Fibroblast of the aortic adventitia (primary cell): ENCODE measurements at places on chromosomes 7 and 10.

- DNase-seq = no peak
Observed at GRCh38 chr7:96959135-96959534, 46.2 kb upstream of the DLX6 start.

DNA sequence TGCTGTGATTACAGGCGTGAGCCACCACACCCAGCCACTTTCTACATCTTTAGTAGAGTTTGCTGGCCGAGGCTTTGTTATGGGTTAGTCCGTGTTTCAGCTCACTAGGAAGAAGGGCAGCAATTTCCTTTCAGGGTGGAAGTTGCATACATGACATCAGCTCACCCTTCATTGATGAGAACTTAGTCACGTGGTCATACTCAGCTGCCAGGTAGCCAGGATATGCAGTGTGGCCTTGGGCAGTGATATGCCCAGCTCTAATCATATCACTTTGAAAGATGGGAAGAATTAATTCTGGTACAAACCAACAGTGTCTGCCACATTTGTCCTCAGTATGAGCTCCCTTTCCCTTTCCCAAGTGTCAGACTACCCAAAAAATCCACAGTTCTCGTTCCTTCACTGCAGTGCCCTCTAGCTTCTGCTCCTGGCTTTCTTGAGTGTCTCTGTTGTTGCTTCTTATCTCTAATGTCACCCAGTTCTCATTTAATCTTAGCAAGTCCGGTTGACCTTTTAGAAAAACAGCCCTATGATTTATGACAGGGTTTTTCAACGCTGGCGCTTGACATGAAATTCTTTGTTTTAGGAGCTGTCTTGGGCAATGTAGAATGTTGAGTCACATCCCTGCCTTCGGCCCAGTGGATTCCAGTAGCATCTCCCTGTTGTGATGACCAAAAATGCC is 108.7 kb upstream of the ITGB1 start:
- DNase-seq = peak; percentile 80

DNA sequence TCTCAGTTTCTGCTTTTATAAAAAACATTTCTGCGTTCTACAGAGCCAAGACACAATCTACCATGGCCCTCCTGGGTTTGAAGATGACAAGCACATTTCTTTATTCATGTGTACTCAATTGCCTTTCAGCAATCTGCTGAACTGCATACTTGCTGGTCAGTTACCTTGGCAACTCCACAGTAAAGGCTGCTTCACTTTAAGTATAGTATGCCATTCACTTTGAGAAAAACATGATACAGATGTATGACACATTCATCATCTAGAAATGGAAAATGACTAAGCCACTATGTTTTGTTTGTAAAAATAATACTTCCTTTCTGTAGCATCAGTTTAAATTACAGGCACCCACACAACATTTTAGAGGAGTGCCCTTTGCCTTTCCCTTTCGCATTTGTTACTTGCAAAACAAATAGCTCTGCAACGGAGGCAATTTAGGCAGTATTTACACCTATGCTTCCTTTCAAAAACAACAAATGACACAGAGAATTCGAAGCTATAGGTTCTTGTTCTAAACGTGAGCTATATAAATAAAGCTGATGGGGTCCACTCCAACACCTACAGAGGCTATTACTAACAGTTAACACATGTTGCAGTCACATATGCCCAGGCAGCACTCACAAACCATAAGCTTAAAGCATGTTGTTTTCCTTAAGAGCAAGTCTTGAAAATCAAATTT is 23.5 kb downstream of the SGCE start:
- peak; percentile 66 for DNase-seq

- DNase-seq = peak; percentile 30
Observed at GRCh38 chr10:122264436-122264835, 6.7 kb upstream of the BTBD16 start.

DNA sequence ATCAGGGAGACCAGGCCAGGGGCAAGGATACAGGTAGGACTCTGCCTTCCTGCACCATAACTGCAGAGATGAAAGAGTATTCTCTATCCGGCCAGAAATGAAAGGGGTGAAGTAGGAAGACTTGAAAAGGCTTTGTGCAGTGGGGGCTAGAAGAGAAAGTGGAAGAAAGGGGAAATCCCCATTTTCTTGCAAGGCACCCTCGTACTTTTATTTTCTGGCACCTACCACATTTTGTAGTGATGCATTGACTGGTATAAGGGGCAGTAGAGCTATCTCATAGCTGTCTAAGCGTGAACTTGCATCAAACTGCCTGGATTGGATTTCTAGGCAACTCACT is 752 bp upstream of the CAMK2G start:
- no peak for DNase-seq

DNA sequence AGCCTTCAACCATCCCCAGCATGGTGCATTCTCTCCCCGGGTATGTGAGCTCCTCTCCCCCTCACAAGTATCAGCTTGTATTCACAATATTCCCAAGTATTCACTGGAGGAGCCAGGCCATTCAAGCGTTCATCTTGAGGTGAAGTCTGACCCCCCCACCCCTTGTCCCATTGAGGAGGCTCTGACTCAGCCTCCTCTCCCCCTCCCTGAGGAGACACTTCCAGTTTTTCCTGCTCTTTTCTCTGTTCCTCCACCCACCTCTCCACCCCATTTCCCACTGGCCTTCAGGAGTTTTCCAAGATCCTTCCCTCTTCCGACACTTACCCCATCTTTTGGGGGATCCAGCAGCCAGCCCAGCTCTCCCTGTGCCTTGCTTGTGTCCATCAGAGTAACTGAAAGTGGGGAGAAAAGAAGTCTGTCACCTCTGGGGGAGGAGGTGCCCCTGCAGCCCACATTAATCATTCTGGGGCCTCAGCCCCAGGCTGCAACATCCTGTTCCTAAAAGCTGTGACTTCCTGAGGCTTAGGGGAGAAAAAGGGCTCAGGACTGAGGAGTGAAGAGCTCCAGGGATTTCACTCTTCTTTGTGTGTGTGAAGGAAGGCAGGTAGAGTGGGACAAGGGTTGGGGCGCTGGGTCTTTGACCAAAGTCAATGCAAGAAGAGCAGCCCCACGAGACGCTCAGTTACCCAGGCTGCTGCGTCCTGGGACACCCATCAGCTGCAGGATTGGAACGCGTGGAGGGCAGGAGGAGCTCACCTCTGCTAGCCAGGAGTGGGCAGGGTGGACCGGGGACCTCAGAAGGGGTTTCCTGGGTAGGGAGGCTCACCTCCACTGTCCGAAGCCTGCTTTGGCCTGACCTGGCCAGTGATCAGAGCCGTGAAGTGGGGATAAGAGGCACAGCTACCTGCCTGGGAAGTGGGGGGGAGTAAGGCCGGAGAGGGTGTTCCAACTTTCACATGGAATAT is 1.1 kb downstream of the EPHA1 start:
- no peak for DNase-seq

GRCh38 chr10:93337309-93337721 is 144.8 kb downstream of the MYOF start:
- DNase-seq = no peak

- no peak for DNase-seq
Observed at GRCh38 chr10:6671976-6672375, 91.9 kb upstream of the PRKCQ start.

DNA sequence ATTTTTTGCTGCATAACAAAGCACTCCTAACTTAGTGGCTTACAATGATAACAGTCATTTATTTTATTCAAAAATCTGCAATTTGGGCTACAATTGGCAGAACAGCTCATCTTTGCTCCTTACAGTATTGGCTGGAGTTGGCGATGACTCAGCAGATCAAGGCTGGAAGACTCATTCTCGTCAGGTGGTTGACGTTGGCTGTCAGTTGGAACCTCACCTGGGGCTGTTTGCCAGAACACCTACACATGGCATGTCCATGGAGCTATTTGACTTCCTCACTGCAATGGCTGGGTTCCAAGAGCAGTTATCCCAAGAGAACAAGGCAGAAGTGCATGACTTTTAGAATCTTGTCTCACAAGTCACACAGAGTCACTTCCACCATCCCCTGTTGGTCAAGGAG is 75.1 kb downstream of the NOD1 start:
- DNase-seq = no peak

DNA sequence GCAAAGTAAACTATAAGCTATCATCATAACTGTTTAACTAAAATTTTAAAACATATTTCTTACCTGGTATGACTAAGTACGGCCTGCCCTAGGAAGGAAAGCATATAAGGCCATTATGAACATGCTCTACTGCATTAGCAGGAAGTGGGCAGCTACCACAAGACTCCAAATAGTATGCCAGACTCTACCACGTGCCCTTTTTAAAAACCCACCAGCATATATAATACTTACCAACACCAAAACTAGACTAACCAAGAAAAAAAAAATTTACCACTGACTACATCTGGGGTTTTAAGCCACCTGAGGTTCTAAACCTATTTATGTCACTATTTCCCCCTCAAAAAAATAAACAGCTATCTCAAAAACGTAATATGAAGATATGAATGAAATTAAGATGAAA is 30.1 kb downstream of the NUDCD3 start:
- no peak for DNase-seq

DNA sequence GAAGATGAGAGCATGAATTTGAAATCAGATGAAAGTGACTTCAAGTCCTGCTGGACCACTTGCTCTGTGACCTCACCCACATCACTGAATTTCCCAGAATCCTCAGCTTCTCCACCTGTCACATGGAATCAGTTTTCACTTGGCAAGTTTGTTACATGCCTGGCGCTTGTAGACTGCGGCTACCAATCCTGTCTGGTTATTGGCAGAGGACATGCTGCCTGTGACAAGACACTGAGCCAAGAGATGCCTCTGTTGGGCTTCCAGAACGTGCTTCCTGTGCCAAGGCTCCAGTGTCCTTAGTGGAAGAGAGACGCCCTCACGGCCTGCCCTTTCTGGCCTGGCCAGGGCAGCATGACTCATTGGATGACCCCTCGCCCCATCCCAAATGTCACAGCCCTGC is 4.4 kb upstream of the MYL10 start:
- DNase-seq = no peak

- no peak for DNase-seq
Observed at GRCh38 chr7:9120331-9120730, 686.9 kb downstream of the NXPH1 start.

- peak; percentile 52 for DNase-seq
Observed at GRCh38 chr10:66836057-66836456, 89.8 kb upstream of the LRRTM3 start.

DNA sequence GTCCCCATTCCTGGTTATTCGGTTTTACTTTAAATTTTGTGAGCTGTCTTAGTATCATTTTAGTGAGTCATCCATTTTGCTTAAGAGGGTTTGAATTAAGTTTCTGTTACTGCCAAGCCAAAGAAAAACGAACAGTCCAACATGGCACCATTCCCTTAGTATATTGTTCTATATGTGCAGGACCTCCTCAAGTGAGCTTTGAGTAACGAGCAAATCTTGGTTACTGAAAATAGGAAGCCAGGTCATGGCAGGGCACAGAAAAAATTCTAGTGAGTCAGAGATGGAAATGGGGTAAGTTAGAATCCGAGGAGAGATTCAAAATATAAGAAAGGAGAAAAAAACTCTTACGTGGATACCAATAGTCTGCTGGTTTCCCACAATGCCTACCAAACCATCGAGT is 292.9 kb downstream of the BAMBI start:
- DNase-seq = peak; percentile 81

- DNase-seq = peak; percentile 96
Observed at GRCh38 chr7:114889646-114890285, 32.1 kb upstream of the MDFIC start.

GRCh38 chr10:44195112-44196007 is 189.5 kb downstream of the CXCL12 start:
- DNase-seq = peak; percentile 95

- no peak for DNase-seq
Observed at GRCh38 chr10:18332484-18332883, 192.3 kb downstream of the CACNB2 start.

GRCh38 chr7:84294847-84295455 is 100.4 kb upstream of the SEMA3A start:
- DNase-seq = peak; percentile 24

DNA sequence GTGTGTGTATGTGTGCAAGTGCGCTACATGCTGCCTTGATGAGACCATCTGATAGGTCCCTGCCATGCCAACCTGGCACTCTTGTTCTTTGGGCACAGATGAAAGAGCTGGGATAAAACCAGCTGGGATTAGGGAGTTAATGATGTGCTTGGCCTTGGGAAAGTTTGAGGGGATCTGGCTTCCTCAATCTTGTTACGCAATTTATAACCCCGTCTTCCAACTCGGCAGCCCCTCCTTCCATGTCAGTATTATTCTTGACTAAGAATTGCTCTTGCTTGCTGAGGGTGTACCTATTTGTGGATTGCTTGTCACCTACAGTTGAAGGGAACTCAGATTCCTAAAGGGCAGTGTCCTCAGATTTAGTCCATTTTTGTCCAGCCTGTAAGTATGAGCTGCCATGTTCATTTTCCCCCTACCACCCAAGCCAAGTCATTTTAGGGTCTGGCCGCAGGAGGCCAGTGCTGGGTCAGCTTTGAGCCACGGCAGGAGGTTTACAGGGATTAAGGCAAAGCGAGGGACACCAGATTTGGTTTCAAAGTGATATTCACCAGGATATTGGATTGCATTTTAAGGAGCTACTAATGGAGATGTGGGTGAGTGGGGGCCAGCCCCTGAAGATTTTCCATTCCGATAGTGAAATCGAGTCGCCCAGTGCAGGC is 34.1 kb upstream of the KCNMA1 start:
- no peak for DNase-seq

- no peak for DNase-seq
Observed at GRCh38 chr10:72079356-72079755, 9.0 kb downstream of the SPOCK2 start.

DNA sequence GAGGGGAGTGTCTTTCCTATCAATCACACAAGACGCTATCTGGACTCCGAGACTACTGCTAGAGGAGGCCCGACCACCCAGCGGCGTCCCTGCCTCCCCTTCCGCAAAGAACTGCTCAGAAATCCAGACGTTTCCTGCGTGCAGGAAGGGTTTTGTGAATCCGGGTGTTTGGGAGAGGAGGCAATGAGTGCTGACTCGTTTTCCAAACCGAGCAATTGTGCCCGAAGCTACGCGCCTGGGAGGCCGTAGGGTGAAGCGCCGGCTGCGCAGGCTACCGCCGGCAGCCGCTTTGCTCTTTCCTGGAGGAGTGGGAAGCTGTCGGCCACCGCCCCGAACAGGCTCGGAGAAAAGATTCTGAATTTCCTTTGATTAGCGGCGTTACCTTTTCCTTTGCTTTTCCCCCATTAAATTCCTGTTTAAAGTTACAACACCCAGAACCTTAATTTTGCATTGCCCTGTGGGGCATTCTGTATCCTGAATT is 5.3 kb downstream of the VAX1 start:
- DNase-seq = no peak
